ENCODE measurements at places on chromosomes 3 and 15. TPM values are rescaled to one million over a fixed set of nuclear protein-coding genes. Genes with fewer than 3 reads are reported as not detected.

DNA sequence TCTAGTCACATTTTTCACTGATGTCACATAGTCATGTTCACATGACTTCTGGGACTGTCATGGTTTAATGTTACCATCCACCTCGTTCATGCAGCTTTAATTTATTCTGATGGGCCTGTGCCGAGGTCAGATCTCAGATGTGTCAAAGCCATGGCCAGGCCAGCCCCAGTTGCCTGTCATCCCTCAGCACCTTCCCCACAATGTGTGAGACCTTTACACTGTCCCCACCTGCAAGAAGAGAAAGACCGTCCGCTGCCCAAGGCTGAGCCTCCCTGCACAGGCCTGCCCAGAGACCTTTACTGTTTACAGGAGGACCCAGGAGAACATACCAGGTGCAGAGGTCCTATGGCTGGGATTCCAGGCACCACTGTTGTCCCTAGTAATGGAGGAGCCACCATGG, 12.8 kb upstream of the KLF15 start:
- no peaks in the 10 kb centered on the region for H3K4me1 ChIP-seq
- no peak overlapping the region for H3K27ac ChIP-seq
- no peak overlapping the region for H3K4me3 ChIP-seq
- DNase-seq: no peak
- H3K27me3 ChIP-seq: no peaks in the 10 kb centered on the region

- no peak for DNase-seq
- H3K4me1 ChIP-seq: no peaks in the 10 kb centered on the region
- no peaks in the 10 kb centered on the region for H3K27me3 ChIP-seq
- no peak overlapping the region for H3K4me3 ChIP-seq
Observed at GRCh38 chr15:53836618-53837017, 77.2 kb upstream of the WDR72 start.

DNA sequence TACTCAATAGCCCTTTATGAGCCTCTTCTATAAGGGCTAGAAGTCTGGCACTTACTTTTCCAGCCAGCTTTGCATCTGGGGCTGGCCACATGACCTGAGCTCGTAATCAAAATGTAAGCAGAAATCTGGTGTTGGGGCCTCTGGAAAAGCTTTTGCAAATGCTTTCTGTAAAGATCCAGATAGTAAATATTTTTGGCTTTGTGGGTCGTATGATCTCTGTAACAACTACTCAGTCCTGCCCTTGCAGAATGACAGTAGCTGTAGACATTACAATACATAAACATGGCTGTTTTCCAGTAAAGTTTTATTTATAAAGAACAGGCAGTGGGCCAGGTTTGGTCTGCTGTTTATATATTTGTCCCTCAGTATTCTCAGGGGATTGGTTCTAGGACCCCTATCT, 46.2 kb upstream of the THRB start:
- no peaks in the 10 kb centered on the region for H3K36me3 ChIP-seq
- no peak overlapping the region for H3K27ac ChIP-seq
- no peaks in the 10 kb centered on the region for H3K27me3 ChIP-seq
- H3K4me3 ChIP-seq: no peak overlapping the region
- H3K4me1 ChIP-seq: no peaks in the 10 kb centered on the region

DNA sequence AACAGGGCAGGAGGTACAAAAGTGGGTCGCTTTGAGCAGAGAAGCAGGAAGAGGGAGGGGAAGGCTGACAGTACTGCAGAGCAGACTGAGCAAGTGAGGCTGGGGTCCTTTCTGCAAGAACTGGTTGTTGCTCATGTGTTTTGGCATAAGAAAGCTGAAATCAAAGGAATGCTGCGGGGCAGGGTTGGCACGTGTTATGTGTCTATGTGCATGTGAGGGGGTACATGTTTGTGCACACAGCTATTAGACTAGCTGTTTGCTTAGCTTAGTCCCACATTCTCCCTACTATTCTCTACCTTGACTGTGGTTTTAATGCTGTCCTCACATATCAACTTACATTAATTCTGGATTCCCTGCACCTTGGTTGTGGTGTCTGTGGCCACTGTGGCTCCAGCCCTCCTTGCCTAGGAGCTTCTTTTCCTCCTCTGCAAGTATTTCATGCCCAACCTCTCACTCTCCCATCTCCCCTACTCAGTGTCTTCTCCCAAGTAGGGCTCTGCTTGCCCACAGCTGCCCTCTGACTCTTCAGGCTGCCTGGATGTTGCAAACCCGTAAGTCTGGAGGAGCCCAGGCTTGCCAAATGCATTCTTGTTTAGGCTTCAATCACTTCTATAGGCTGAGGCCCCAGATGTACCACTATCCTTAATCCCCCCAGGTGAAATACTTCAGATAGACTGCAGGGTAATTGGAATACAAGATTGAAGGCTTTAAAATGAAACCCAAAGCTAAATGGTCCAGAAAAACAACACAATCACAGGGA, 4.8 kb downstream of the TAGLN3 start:
- no peak overlapping the region for H3K27ac ChIP-seq
- no peaks in the 10 kb centered on the region for H3K27me3 ChIP-seq
- H3K4me1 ChIP-seq: no peaks in the 10 kb centered on the region
- no peaks in the 10 kb centered on the region for H3K36me3 ChIP-seq
- H3K4me3 ChIP-seq: no peak overlapping the region

- H3K36me3 ChIP-seq: no peaks in the 10 kb centered on the region
- H3K27ac ChIP-seq: no peak overlapping the region
- DNase-seq: no peak
- no peak overlapping the region for H3K4me3 ChIP-seq
- peaks cover 2% of the 10 kb centered on the region for H3K4me1 ChIP-seq
Observed at GRCh38 chr3:72414481-72415016, 433.7 kb downstream of the SHQ1 start.

DNA sequence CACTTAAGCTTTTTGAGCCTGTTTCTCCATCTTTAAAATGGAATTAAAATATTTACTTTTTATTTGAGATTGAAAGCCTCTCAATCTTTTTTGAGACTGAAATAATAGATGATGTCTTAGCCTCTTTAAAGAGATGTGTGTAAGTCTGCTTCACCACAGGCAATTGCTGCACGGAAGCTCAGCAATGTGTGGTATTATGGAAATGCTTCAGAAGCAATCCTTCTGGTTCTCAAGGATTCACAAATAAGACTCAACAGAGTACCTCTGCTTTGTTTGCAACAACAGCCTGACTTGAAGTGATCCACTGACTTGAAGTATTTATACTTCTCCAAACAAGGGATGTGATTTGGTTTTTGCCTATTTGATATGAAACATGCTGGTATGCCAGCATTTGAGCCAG, 332.0 kb upstream of the RASGRP1 start:
- H3K27me3 ChIP-seq: no peaks in the 10 kb centered on the region
- DNase-seq: no peak
- no peak overlapping the region for H3K4me3 ChIP-seq

DNA sequence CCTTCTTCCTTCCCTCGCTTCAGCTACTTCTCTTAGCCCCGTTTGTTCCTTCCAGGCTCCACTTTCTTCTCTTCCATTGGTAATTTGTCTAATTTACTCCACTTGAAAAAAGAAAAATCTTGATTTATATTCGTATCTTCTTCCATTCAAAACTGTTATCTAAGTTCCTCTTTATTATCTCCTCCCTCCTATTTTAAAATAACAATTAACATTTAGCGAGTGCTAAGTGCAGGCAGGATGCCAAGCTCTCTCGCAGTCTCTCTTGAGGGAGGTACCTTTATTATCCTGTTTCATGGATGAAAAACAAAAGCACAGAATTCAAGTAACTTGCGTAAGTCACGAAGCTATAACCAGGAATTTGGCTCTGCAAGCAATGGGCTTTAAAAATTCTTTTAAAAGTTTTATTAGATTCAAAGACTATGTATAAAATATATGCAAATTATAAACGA, 418.9 kb upstream of the NAALADL2 start:
- no peaks in the 10 kb centered on the region for H3K27me3 ChIP-seq
- DNase-seq: peak; percentile 71
- H3K36me3 ChIP-seq: no peaks in the 10 kb centered on the region
- H3K27ac ChIP-seq: peak overlapping the region; percentile 99

GRCh38 chr3:29346828-29347227, 66.0 kb downstream of the RBMS3 start:
- no peaks in the 10 kb centered on the region for H3K36me3 ChIP-seq
- no peak overlapping the region for H3K27ac ChIP-seq
- no peaks in the 10 kb centered on the region for H3K4me1 ChIP-seq

DNA sequence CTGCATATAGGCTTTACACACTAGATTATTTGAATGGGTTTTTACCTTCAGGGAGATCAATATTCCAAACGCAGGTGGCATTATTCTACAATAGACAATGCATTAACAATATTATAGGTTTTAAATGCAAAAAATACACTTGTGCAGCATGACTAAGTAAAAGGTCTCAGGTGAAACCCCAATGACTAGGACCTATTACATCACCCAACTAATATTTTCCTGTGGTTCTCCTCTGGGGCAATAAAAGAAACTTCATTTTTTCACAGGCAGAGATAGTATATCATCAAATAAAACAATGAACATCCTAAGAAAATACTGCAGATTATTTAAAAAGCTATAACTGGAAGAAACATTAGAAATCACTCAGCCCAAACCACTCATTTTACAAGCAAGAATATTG, 375.3 kb downstream of the ROBO1 start:
- no peak for DNase-seq
- H3K36me3 ChIP-seq: no peaks in the 10 kb centered on the region
- no peak overlapping the region for H3K4me3 ChIP-seq
- no peak overlapping the region for H3K27ac ChIP-seq
- H3K27me3 ChIP-seq: no peaks in the 10 kb centered on the region

DNA sequence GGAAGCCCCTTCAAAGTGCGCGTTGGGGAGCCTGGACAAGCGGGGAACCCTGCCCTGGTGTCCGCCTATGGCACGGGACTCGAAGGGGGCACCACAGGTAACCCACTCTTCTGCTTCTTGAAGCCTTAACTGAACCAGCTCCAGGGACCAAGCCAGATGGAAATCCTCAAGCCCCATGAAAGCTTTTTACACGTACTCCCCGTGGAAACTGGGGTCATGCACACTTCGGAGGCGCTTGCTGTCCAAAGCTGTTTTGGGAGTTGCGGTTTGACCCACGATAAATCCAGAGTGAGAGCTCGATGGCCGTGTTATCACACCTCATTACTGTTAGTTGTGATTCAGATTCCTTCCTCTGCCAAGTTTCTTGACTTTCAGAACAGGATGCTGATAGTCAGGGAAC, 47.5 kb downstream of the DNASE1L3 start:
- peaks cover 27% of the 10 kb centered on the region for H3K4me1 ChIP-seq
- H3K27ac ChIP-seq: peak overlapping the region; percentile 80
- H3K36me3 ChIP-seq: peaks cover 15% of the 10 kb centered on the region
- no peaks in the 10 kb centered on the region for H3K27me3 ChIP-seq
- DNase-seq: peak; percentile 87

DNA sequence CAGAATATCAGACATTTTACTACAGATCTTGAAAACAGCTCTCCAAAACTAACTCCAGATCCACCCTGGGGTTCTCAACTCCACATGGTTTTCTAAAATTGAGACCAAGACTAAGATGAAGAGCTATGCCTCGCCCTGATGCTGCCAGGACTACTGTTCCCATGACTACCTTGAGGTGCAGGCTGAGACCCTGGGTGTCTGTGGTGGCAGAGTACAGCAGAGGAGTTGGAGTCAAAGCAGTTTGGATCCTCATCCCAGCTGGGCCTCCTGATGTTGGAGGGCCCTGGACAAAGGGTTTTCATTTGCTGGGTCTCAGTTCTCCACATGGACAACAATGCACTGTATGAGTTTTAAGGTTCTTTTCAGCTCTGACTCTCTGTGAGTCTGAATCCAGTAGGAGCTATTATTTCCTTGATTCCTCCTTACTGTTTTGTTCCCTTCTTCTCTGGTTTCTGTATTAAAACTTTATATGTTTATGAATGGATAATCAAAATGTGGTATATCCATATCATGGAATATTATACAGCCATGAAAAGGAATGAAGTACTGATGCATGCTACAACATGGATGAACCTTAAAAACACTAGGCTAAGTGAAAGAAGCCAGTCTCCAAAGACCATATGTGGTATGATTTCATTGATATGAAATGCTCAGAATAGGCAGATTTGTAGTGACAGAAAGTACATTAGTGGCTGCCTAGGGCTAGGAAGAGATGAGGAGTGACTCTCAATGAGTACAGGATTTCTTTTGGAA, 93.0 kb downstream of the CPN2 start:
- H3K27ac ChIP-seq: no peak overlapping the region
- no peak for DNase-seq
- no peaks in the 10 kb centered on the region for H3K36me3 ChIP-seq
- no peak overlapping the region for H3K4me3 ChIP-seq

- no peak for DNase-seq
- no peaks in the 10 kb centered on the region for H3K4me1 ChIP-seq
- H3K27me3 ChIP-seq: no peaks in the 10 kb centered on the region
- H3K36me3 ChIP-seq: no peaks in the 10 kb centered on the region
- no peak overlapping the region for H3K27ac ChIP-seq
- no peak overlapping the region for H3K4me3 ChIP-seq
Observed at GRCh38 chr3:189372243-189372642, 200.5 kb downstream of the TPRG1 start.

GRCh38 chr15:26261413-26261812, 398.3 kb upstream of the ATP10A start:
- H3K4me1 ChIP-seq: no peaks in the 10 kb centered on the region
- no peaks in the 10 kb centered on the region for H3K36me3 ChIP-seq
- no peaks in the 10 kb centered on the region for H3K27me3 ChIP-seq
- H3K27ac ChIP-seq: no peak overlapping the region
- DNase-seq: no peak
- no peak overlapping the region for H3K4me3 ChIP-seq

- peak overlapping the region; percentile 56 for H3K4me3 ChIP-seq
- H3K27me3 ChIP-seq: no peaks in the 10 kb centered on the region
- peaks cover 5% of the 10 kb centered on the region for H3K36me3 ChIP-seq
- no peaks in the 10 kb centered on the region for H3K4me1 ChIP-seq
- DNase-seq: no peak
Observed at GRCh38 chr15:34365836-34366235, 1.2 kb downstream of the LPCAT4 start.

- H3K36me3 ChIP-seq: no peaks in the 10 kb centered on the region
- H3K4me1 ChIP-seq: no peaks in the 10 kb centered on the region
- no peaks in the 10 kb centered on the region for H3K27me3 ChIP-seq
- no peak for DNase-seq
Observed at GRCh38 chr15:61527836-61528580, 298.9 kb upstream of the RORA start.

GRCh38 chr3:171797265-171797679, 13.0 kb downstream of the PLD1 start:
- no peak for DNase-seq
- no peak overlapping the region for H3K4me3 ChIP-seq
- no peaks in the 10 kb centered on the region for H3K36me3 ChIP-seq
- H3K4me1 ChIP-seq: peaks cover 2% of the 10 kb centered on the region
- no peaks in the 10 kb centered on the region for H3K27me3 ChIP-seq
- no peak overlapping the region for H3K27ac ChIP-seq

GRCh38 chr3:145798696-145799537, 362.1 kb downstream of the PLOD2 start:
- H3K4me1 ChIP-seq: no peaks in the 10 kb centered on the region
- H3K4me3 ChIP-seq: no peak overlapping the region
- H3K27ac ChIP-seq: no peak overlapping the region
- no peaks in the 10 kb centered on the region for H3K36me3 ChIP-seq
- H3K27me3 ChIP-seq: no peaks in the 10 kb centered on the region
- DNase-seq: peak; percentile 12

- DNase-seq: peak; percentile 43
- peaks cover 6% of the 10 kb centered on the region for H3K27me3 ChIP-seq
- H3K36me3 ChIP-seq: no peaks in the 10 kb centered on the region
- H3K4me1 ChIP-seq: no peaks in the 10 kb centered on the region
- no peak overlapping the region for H3K27ac ChIP-seq
Observed at GRCh38 chr3:187207624-187208023, 10.3 kb downstream of the RTP1 start.

The TTC21A gene
- total RNA-seq: 1.5 TPM

The LRRN1 gene
- total RNA-seq: 0.33 TPM

The CILP gene
- total RNA-seq: 0.26 TPM

The ILDR1 gene
- not detected for total RNA-seq

The WDR6 gene
- total RNA-seq: 59.6 TPM

The LMCD1 gene
- 40.1 TPM for total RNA-seq
